Smooth muscle cell of trachea (primary cell): ENCODE measurements at places on chromosomes 4 and X. TPM values are rescaled to one million over a fixed set of nuclear protein-coding genes. Genes with fewer than 3 reads are reported as not detected.

Gene NPY2R
- total RNA-seq: not detected in 2 replicates

Gene ACE2
- not detected in 2 replicates for total RNA-seq

Gene SRPK3
- total RNA-seq: 0.58 and 1.5 TPM in 2 replicates

Gene GPRASP2
- total RNA-seq: 27.3 and 27.9 TPM in 2 replicates

Gene VEGFC
- 29.8 and 37.2 TPM in 2 replicates for total RNA-seq

Gene MAMLD1
- total RNA-seq: 1.3 TPM in 2 replicates

Gene GC
- not detected in 2 replicates for total RNA-seq

Gene PAGE1
- not detected in 2 replicates for total RNA-seq

Gene RASGEF1B
- under 0.01 TPM in 1 of 2 replicates, not detected in the other for total RNA-seq

Gene PARM1
- 0.17 TPM in 1 of 2 replicates, not detected in the other for total RNA-seq

Gene ZCCHC18
- total RNA-seq: 0.33 TPM in 1 of 2 replicates, not detected in the other

Gene RHOXF2B
- not detected in 2 replicates for total RNA-seq

Gene C1QTNF7
- total RNA-seq: 0.50 and 1.9 TPM in 2 replicates

Gene CCNA2
- 4.1 and 71.1 TPM in 2 replicates for total RNA-seq

Gene SCML2
- 1.7 TPM in 2 replicates for total RNA-seq

Gene FOXR2
- total RNA-seq: not detected in 2 replicates

Gene SPANXN3
- not detected in 2 replicates for total RNA-seq

Gene PDLIM3
- 20.8 and 40.9 TPM in 2 replicates for total RNA-seq

Gene CCSER1
- not detected in 2 replicates for total RNA-seq

Gene GAGE12J
- total RNA-seq: not detected in 2 replicates

Gene TRIM60
- not detected in 2 replicates for total RNA-seq

Gene MAOA
- 15.0 and 16.7 TPM in 2 replicates for total RNA-seq

Gene PDE6B
- 1.5 TPM in 1 of 2 replicates, not detected in the other for total RNA-seq

Gene USP27X
- total RNA-seq: 2.5 and 3.5 TPM in 2 replicates

Gene ASB5
- under 0.01 and 1.2 TPM in 2 replicates for total RNA-seq

Gene NHSL2
- total RNA-seq: 16.7 and 19.8 TPM in 2 replicates

Gene OCRL
- total RNA-seq: 17.9 and 19.8 TPM in 2 replicates

Gene USP17L13
- not detected in 2 replicates for total RNA-seq

Gene COL4A5
- 35.1 and 42.5 TPM in 2 replicates for total RNA-seq

Gene NAT8L
- total RNA-seq: under 0.01 and 0.17 TPM in 2 replicates

Gene PLA2G12A
- 17.7 and 18.5 TPM in 2 replicates for total RNA-seq

Gene TAF7L
- total RNA-seq: 0.50 and 0.58 TPM in 2 replicates

Gene LPAR4
- 0.50 and 0.58 TPM in 2 replicates for total RNA-seq
